ENCODE measurements at places on chromosomes 16 and 17.

GRCh38 chr17:82103553-82104451 lies 5.8 kb upstream of the FASN start:
- DNase-seq = no peak

- no peak for DNase-seq
Measured at GRCh38 chr16:1820096-1820945, 6.3 kb downstream of the HAGH start.

- DNase-seq = peak; percentile 53
Measured at GRCh38 chr16:3938843-3939624, 58.5 kb upstream of the CREBBP start.

GRCh38 chr16:15856901-15857698 lies at the start of gene MYH11:
TSS of gene MYH11 (minus strand) at chr16:15857028. CDS start at chr16:15838252, 18,776 bp downstream.
- no peak for DNase-seq

DNA sequence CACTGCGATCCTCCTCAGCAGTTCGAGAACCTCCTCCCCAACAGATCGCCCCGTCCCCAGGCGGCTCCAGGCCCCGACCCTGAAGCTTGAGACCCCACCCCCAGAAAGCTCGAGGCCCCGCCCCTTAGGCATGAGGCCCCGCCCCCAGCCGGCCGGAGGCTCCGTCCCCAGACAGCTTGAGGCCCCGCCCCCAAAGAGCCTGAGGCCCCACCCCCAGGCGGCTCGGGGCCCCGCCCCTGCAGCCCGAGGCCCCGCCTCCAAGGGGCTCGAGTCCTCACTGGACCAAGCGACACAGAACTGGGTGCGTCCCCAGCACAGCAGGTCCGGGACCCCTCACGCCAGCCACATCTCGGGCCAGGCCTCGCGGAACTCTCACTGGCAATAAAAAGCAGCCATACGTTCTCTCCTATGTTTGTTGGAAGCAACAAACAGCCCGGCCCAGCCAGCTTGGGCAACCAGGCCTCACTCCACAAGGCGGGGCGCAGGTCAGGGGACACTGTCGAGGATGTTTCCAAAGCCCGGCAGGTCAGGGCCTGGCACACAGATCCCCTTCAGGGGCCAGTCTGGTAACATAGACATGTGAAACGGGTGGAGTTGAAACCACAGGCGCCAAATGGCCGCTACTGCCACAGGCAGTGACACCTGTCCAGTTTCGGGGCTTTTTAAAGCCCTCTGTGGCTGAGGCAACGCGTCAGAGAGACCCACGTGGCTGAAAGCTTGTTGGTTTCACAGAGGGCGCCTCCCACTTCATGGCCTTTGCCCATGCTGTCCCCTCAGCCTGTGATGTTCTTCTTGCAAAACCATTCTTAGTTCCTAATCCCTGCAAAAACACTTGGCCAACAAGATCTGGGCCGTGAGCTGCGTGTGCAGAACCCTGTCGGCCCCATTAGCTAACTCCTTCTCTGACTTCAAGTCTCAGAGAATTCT lies 224.2 kb downstream of the PARN start:
- DNase-seq = no peak

DNA sequence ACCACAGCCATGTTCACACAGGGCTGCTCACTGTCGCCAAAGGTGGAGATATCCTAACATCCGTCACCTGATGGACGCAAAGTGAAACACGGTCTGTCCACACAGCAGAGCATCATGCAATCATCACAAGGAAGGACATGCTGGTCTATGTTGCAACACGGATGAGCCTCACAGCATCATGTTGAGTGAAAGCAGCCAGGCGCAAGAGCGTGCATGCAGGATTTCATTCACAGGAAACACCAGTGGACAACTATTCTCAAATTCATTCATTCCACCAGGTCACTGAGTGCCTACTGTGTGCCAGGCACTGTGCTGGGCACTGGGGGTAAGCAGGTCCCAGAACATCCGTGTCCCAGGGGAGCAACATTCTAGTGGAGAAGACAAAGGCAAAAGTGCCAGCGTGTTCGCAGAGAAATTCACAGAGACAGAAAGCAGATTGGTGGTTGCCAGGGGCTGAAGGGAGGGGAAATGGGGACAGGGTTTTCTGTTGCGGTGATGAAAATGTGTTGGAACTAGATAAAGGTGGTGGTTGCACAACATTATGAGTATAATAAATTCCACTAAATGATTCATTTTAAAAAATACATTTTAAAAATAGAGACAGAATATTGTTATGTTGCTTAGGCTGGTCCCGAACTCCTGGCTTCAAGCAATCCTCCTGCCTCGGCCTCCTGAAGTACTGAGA lies 22.7 kb upstream of the KCNJ12 start:
- DNase-seq = no peak

All from activated T-cell treated with anti-CD3 and anti-CD28 coated beads for 24 hours (primary cell).